ENCODE measurements at places on chromosomes 6 and 20.

- no peak for DNase-seq
Measured at GRCh38 chr6:40258531-40258930, 324.3 kb upstream of the MOCS1 start.

- no peak for DNase-seq
Measured at GRCh38 chr20:21280522-21281016, 22.6 kb upstream of the XRN2 start.

DNA sequence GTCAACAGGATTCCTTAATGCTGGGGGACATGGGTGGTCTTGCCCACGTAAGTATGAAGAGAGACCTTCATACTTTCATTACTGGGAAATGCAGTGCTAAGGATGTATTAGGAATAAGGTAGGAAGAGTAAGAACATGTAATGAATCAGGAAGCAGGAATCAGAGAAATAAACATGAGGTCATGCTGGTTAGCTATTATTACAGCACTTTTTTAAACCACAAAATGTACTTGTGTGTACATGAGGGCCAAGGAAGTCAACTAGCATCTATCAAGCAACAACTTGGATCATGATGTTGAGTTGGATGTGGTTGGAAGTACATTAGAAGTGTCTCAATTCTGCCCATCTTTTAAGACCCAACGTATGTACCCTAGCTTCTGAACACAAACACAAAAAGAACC lies 63.5 kb upstream of the E2F3 start:
- DNase-seq = no peak

- DNase-seq = no peak
Measured at GRCh38 chr6:34425132-34425497, 754 bp downstream of the RPS10 start.

GRCh38 chr6:165245287-165245686 lies 64.1 kb downstream of the C6orf118 start:
- DNase-seq = peak; percentile 49

DNA sequence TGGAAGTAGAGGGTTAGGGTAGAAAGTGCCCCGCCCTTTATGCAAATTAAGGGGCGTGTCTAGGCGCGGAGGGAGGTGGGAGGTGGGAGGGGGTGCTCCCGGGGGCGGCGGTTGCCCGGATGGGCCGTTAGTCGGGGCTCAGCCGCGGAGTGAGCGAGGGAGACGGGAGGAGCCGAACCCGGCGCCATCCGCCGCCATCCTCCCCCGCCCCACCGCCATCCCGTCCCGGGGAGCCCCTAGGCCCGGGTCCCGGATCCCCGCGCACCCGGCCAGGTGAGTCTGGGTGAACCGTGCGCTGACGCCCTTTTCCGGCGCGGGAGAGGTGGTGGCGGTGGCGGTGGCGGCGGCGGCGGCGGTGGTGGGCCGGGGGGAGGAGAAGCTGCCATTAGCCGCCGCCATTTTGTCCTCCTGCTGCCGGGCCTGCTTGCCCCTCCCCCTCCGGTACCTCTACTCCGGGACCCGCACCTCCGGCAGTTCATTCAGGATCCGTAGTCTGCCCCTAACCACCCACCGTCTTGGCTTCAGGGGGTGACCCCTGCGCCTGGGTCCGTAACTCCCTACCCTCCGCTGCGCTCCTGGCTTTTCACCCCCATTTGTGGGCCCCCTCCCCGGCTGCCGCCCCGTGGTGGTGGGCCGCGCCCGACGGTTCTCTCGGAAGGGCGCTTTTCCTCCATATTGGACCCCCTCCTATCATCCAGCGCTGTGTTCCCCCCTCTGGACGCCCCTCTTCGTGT lies at the start of gene PRRC2A:
Gene PRRC2A, plus strand, starts transcription at position 130 of the 734 bp plus-strand sequence. CDS start 2,075 bp downstream, outside the sequence.
- DNase-seq = peak; percentile 93

GRCh38 chr6:27472182-27472616 lies 706 bp downstream of the ZNF184 start:
- peak; percentile 83 for DNase-seq

DNA sequence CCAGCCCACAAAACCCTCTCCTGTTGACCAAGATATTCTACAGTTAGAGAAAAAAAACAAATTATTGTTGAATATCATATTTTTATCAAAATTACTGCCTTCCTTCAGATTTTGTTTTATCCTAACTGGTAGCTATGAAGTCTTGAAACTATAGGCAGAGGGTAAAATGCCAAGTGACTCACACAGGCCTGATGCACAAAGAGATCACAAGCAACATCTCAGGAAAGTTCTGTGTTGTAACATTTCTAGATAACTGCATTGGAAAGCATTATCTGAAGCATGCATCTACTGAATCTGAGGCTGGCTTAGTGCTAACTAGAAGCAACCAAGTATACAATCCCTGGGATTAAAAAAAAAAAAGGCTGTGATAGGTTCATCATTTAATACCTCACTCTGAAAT lies 134.2 kb downstream of the PKHD1 start:
- DNase-seq = peak; percentile 5

DNA sequence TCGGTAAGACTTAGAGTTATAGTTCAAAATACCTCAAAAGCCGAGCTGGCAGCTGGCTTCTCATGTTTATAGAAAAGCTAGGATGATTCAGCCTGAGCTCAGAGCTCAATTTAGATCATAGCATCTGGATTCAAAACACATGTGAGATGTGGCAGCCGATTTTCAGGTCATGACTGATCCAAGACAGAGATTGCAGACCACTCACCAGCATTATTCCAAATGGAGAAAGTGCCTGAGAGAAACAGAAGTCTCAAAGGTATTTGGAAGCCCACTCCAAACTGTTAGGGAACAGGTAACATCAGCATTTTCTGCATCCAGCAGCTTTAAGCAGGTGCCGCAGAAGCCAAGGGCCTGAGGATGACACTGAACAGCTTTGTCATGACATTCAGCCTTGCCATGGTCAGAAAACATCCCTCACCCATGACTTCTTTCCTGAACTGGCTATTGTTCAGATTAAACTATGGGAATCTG lies 102.2 kb downstream of the BACH2 start:
- DNase-seq = peak; percentile 48

- DNase-seq = no peak
Measured at GRCh38 chr20:24016607-24017457, 28.3 kb upstream of the GGTLC1 start.

- DNase-seq = no peak
Measured at GRCh38 chr6:34575326-34575725, 19.2 kb upstream of the SPDEF start.

DNA sequence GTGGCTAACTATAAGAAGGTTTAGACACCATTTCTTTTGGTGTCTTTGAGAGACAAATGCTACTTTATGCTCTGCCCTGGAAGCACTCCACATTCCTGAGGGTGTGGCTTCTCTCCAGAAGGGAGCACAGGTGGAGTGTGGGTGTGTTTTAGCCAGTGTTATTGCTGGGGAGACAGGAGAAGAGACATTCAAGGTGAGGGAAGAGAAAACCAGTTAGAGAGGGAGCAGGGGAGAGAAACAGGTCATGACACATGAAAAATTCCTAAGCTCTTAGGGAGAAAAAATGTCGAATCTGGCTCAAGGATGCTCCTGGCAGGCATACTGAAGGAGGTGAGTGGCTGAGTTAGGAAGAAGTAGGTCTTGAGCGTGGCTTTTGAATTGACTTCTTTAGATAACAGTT lies 292.8 kb downstream of the CLIC5 start:
- no peak for DNase-seq

DNA sequence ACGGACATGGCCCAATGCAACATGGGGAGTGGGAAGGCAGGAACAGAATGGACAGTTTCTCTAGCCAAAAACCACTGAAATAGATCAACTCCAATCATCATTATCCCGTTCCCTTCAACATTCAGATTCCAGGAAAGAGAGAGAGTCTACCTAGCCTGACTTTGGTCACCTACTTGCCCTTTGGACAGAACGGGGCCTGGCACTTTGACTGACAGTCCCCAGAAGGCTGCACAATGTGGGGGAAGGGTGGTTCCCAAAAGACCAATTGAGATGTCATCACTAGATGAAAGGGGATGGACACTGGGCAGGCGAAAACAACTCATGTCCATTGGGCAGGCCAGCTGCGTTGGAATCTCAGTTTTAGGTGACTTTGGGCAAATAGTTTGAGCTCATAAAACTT lies 15.0 kb upstream of the KIF16B start:
- no peak for DNase-seq

DNA sequence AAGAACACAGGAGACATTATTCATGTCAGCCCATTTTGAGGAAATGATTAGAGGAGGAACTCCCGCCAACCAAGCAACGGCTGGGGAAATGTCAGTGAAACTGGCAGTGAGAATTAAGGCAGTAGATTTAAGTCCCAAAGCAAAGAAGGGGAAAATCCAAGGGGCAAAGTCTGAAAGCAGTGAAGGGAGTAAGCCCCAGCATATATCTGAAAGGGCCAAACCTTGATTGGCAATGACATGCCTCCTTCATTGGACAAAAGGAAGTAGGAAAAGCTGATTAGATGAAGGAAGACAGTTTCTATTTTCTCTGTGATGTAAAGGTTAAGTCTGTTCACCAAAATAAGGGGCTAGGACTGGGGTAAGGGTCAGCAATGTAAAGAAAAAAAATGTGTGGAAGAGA lies 190.3 kb downstream of the RNF144B start:
- DNase-seq = no peak

GRCh38 chr20:14821251-14821650 lies 483.8 kb upstream of the FLRT3 start:
- DNase-seq = no peak

DNA sequence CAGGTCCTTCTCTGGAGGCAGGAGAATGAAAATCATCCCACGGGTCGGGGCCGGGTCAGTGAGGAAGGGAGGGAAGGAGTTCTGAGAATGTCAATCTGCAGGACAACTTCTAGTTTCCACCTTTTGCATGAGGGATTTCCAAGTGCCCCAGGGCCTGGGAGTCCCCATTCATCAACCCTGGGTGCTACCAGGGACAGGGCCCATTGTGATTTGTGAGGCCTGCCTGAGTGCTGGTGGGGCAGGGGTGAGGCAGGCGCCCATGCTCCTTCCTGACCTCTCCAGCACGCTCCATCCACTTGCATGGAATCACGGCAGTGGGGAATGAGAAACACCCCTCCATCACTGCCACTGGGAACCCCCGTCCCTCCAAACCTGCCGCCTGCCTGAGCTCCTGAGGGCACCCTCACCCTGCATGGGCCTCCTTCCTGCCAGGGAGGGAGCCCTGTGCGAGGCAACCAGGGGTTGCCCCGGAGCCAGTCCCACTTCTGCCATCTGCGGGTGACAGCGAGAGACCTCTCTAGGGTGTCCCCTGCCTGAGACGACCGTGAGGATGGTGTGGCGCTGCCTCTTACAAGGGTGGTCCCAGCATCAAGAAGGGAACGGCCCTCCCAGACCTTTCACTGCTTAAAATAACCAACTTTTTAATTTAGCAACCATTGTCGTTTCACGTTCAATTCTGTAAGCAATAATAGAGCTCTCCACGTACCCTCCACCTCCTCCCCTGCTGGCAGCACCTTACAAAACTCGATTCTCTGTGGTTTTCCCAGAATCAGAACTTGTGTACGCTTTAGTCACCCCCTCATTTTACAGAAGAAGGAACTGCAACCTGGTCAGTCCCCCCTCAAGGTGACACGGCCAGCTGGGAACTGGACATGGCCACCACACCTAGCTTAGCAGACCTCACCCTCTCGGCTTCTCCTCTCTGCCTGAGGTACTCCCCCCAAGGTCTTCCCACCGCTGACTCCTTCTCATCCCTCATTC lies 28.6 kb downstream of the PMEPA1 start:
- DNase-seq = no peak

GRCh38 chr6:109790131-109790530 lies 99.0 kb downstream of the FIG4 start:
- no peak for DNase-seq

DNA sequence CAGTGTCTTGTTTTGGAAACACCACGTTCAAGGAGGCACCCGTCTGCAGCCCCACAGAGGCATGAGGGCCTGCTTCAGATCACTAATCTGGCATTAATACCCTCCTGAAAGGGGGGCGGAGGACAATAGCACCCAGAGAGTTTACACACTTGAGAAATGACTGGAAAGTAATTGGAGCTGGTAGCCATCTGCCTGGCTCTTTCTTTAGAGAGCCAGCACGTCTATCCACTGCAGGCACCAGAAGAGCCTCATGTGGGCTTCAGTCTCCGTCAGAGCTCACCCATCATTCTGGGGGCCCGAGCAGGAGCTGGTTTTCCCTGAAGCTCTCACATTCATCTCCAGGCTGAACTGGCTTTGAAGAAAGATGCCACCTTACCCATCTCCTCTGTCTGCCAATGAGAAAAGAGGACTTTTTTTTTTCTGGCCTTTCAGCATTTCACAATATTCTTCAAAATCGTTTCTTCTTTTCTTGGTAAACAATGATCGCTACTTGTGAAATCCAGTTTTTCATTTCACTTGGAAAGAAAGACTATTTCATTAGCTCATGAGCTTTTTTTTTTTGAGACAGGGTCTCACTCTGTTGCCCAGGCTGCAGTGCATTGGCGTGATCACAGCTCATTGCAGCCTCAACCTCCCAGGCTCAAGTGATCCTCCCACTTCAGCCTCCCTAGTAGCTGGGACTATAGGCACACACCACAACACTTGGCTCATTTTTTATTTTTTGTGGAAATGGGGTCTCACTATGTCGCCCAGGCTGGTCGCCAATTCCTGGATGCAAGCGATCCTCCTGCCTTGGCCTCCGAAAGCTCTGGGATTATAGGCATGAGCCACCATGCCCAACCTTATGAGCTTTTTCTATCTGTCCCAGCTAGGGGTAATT lies 124.7 kb upstream of the ZNF217 start:
- DNase-seq = peak; percentile 97

- DNase-seq = peak; percentile 66
Measured at GRCh38 chr6:24064106-24064505, 61.9 kb upstream of the NRSN1 start.

DNA sequence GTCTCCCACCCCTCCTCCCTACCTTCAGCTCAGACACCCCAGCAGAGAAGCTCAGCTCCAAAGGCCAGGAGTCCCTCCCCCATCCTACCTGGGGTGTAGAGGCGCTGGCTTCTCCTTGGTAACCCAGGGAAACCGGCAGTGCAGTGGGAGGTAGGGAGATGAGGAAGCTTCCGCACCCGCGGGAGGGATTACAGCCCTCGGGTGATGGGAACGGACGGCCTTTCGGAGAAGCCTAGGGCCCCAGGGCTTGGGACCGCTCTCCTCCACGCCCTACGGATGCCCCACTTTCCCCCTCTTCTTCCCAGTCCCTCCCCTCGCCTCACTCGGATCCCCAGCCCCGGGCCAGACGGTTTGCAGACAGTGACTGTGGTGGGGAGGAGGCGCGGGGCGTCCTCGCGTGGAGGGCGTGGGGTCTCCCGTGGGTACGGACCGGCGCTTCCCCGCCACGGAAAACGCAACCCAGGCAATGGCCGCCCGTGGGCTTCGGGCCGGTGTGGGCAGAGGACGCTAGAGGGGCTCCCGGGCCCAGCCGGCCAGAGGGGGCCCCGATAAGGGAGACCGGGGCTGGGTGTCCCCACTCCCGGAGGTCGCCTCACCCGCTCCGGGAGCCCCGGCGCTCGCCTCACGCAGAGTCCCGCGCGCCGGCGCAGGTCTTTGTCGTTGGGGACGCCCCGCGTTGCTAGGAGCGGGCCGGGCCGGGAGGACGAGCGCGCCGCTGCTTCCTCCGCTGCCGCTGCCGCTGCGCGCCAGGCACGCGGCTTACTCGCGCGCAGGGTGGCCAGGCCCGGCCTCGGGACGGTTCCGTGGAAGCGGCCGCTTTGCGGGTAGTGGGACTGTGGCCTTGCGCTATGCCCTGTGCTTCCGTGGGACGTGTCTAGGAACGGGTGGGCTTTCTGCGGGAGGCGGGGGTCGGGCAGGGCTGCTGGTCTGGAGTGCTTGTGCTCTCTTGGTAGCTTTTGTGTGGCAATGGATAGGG lies 15.8 kb downstream of the AARS2 start:
- DNase-seq = peak; percentile 60

- DNase-seq = no peak
Measured at GRCh38 chr6:125910527-125910926, 46.0 kb upstream of the HINT3 start.

Data from NCI-H82 (cell line).